ENCODE measurements at places on chromosomes 3 and 15.
A peak's percentile ranks its signal among the peaks of the same experiment; 100 is the strongest.

DNA sequence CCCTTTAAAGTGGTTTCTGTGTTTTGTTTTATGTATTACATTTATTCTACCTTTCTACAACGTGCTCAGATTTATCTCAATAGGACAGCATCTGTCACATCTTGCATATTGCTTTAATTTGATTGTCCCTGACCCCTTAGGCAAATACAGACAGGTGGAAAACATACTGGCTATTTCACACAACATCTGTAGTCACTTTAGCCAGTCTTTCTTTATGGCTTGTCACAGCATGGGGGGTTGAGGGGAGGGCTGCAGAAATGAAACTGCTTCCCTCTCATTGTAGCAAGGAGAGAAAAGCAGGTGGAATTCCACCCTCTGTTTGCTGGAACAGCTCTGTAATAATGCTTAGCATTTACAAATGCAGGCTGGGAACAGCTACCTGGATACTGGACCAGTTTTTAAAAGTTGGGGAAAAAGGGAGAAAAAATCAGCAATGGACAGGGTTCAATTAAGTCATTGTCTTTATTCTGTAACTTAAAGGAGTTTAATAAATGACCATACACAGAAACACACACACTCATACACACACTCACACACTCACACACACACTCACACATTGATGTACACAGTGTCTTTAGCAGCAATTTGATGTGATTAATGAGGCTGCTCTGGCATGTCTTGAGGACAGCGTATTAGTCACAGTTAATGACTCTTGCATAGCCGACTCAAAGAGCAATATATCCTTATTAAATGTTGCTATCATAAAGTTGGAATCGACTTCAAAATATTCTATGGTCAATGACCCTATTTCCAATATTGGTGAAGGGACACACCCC lies 283.7 kb upstream of the GBE1 start:
- no peak for DNase-seq

DNA sequence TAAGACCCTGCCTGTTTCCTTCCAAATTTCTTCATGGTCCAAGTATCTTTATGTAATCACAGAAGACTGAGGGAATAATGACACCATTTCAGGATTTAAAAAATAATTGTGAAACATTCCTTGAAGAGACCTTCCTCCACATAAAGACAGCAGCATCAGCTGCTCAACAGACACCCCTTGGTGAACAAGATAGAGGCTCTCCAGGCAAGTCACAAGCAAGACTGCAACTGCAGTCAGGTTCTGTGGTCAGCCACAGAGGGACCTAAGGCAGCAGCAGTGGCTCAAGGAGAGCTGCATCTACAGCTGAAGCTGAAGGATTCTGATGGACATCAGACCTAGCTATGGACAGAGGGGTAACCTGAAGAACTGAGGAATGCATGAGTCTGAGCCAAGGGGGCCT lies 97.2 kb upstream of the C3orf80 start:
- no peak for DNase-seq

DNA sequence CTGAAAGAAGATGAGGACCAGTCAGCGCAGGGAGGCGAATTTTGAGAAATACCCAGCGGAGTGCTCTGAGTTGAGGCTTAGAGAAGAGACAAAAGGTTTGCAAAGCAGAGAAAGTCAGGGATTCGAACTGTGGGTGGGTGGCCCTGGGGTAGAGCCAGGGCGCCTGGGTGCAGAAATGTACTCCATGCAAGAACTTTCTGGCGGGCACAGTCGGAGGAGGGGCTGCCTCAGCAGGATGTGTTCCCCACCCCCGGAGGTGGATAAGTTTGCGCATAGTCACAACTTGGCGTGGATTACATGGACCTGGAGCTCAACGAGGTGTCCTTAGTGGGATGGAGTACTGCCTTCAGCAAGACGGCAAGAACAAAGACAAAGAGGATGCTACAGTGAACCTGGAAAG lies 117.3 kb upstream of the ALDH1A3 start:
- no peak for DNase-seq

DNA sequence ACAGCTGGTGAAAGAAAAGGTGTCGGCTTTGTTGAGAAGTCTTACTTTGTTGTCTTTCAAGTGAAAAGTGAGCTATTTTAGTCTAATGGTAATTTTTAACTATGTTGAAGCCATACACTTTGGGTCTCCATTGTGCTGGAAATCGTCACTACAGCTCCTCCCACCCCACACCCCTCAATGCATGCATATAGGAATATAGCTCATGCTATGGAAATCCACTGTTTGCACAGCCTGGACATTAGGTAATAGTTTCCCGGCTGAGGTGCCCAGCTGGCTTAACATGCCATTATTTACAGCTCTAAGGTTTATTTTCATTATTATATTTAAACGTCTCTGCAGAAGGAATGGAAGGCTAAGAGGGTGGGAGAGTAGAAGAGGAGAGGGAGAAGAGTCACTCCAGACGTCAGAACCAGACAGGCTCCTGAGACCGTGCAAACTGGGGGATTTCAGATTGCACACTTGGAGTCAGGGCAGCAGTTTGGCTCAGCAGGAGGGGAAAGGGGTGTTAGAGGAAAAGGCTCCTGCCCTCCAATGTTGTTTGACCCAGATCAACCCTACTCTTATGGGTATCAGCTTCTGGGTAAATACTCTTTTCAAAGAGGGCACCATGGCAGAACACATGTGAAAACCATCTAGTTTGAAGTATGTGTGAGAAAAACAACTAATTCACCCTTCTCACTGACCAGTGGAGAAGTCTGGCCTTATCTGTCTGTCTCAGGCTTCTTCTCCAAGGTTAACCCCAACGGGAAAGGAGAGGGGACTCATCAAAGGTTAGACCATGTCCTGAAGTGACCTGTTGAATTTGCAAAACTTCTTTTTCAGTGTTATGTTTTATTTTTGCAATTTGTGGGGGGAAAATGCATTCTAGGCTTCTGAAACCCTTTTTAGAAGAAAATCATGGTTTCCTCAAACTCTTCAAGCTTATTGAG lies 218.7 kb upstream of the CTDSPL start:
- no peak for DNase-seq

DNA sequence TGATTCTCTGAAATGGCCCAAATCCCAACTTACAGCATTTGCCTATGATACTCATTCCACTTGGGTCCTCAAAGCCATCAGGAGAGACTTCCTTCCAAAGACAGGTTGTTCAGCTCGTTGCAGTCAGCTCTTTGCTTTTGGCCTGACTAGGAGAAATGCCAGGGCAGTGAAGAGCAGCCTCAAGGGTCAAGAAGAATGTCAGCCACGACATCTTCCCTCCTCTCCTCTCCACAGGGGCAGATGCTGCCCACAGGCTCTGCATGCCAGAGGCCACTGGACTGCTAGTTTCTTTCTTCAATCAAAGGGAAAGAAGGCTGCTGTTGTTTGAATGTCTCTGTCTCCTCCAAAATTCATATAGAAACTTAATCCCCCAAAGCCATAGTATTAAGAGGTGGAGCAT lies 201.7 kb upstream of the PFN2 start:
- DNase-seq, result no peak

DNA sequence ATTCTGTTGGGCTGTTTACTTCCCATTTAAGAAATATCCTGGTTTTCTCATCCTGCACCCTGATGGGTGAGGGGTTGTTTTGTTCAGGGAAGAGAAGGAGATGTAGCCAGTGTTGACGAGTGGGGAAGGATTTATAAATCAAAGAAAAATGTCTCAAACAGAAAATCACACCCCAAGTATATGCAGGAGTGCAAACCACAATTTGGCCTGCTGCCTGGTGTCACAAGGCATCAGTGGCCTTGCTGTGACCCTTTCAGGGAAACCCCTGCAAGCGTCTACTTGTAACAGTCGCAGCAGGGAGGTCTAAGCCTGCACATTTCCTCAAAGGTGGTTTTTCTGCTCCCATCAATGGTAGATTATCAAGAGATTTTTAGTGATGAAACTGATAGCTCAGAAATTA lies 132.6 kb upstream of the LRRN1 start:
- peak; percentile 18 for DNase-seq

- no peak for DNase-seq
Measured at GRCh38 chr3:38335263-38335662, 11.3 kb upstream of the XYLB start.

- DNase-seq, result no peak
Measured at GRCh38 chr3:77392181-77392580, 352.3 kb downstream of the ROBO2 start.

DNA sequence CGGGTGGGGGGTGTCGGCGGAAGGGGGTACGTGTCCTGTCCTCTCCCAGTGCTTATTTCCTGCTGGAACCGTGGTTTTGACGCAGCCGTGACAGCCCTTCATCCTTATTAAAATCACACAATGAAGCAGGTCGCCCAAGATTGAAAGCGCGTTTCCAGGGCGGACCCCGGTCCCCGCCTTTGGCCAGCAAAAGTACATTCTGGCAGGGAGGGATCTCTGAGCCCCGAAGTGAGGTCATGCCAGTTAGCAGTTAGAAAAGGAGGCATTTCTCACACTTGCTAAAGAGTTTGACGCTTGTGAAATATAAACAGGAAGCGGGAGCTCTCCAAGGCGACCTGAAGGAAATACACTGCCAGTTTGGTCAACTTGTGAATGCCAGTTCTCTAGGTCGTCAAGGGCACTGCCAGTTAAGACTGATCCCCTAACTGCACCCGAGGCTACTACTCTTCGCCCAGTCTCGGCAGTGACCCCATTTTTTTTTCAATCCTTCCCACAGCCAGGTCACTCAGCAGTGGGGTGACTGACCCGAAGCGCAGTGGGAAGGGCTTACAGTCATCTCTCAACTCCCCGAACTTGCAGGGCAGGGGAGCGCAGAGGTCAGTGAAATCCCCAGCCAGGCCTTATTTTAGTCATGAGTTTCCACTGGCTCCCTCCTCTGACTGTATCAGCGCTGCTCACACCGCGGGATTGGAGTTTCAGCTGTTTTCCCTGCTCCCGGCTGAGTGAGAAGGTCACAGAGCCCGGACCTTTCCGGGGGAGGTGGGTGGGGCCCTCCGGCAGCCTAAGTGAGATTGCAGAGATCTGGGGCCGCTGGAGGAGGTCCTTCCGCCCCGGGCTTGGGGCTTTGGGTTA lies 2.0 kb upstream of the BHLHE40 start:
- DNase-seq, result peak; percentile 87

GRCh38 chr3:46517016-46517783 lies 19.4 kb downstream of the RTP3 start:
- DNase-seq, result no peak

DNA sequence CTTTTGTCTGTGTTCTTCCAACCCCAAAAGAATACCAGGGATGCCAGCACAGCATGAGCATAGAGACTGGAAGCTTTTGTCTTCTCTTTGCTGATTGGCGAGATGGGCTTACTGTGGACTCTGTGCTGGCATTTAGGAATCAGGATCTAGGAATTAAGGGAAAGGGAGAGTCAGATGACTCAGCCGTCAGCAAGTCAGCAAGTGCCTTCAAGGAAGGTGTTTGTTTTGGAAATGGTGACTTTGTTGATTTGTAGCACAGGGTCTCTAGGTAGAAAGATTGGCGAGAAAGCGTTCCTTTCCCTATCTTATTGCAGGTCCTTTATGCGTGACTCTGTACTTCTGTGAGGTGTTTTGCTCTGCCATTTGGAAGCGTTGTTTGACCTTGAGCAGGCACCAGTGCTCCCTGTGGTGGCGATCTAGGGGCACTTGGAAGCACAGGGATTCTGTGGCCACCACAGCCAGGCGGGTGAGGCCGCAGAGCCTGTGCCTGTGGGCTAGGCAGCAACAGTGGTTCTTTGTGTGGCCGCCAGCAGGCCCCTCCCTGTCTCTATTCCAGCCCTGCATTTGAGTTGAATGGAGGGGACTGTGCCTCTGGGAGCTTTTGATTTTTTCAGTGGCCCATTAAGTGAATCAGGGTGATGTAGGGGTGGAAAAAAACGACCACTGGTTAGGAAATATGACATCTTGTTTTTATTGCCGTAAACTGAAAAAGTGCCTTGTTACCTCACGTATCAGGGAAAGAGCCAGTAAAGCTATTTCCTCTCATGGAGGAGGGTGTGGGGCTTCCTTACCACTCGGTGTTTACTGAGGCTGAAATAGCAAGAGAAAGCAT lies 19.0 kb downstream of the FAN1 start:
- no peak for DNase-seq

DNA sequence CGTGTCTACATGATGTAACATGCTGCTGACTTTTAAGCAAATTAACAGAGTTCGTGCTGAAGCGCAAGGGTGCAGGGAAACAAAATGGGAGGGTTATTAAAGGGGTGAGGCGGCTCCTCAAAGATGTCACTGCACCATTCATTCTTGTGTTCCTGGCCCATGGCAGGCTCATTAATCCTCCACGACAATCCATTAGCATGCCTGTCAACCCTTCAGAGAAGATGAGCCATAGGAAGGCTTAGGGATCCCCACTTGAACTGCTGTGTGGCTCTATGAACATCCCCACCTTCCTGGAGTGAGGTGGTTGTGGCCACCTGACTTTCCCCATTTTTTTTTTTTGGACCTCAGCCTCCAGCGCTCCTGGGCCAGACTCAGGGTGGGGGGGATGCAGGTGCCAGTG lies 45.8 kb downstream of the IGF1R start:
- no peak for DNase-seq

DNA sequence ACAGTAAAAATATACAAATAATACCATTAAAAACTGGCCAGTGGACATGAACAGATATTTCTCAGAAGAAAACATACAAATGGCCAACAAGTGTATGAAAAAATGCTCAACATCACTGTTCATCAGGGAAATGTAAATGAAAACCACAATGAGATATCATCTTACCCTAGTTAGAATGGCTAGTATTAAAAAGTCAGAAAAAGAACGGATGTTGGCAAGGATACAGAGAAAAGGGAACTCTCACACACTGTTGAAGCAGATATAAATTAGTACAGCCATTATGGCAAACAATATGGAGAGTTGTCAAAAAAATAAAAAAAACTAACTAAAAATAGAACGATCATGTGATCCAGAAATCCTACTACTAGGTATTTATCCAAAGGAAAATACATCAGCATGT lies 222.7 kb upstream of the NAALADL2 start:
- no peak for DNase-seq

GRCh38 chr15:98537516-98538060 lies 110.8 kb upstream of the IGF1R start:
- DNase-seq, result no peak

GRCh38 chr15:91882858-91883586 lies 29.5 kb downstream of the SLCO3A1 start:
- no peak for DNase-seq

- peak; percentile 76 for DNase-seq
Measured at GRCh38 chr3:16516695-16517481, 3.4 kb upstream of the RFTN1 start.

DNA sequence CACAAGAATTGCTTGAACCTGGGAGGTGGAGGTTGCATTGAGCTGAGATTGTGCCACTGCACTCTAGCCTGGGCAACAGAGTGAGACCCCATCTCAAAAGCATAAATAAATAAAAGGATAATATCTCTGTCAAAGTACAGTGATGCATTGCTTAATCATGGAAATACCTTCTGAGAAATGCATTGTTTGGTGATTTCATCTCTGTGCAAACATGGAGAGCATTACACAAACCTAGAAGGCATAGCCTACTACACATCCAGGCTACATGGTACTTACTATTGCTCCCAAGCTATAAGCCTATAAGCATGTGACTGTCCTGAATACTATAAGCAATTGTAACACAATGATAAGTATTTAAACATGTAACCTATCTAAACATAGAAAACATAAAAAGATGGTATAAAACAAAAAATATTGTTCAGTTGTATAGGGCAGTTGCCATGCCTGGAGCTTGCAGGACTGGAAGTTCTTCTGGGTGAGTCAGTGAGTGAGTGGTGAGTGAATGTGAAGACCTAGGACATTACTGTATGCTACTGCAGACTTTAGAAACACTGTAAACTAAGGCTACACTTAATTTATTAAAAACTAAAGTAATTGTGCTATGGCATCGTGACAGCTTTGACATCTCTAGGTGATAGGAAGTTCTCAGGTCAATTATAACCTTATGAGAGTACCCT lies 93.6 kb upstream of the SNRPN start:
- DNase-seq, result no peak

GRCh38 chr3:13324835-13325501 lies 95.2 kb downstream of the NUP210 start:
- no peak for DNase-seq
